ENCODE measurements at places on chromosomes 5 and 9.

DNA sequence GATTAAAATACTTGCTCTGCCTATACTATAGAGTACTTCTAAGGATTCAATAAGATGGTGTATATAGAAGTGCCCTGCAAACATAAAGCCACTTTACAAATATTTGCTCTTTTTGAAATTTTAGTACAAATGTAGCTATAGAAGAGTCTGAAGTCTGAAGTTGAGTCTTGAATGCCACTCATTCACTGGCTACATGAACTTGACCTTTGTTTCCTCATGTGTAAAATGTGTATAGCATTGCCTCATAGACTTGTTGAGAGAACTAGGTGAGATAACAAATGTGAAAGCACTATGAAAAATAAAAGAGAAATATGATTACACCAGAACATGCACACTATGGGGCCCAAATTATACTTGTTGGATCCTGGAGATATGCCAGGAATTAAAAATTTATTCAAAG, 244.7 kb downstream of the SEC61B start:
- DNase-seq: no peak

GRCh38 chr5:137492331-137492730, 6.8 kb downstream of the SPOCK1 start:
- no peak for DNase-seq

GRCh38 chr5:8329773-8330172, 460.8 kb downstream of the MTRR start:
- no peak for DNase-seq

GRCh38 chr9:129936222-129936621, 101.0 kb downstream of the USP20 start:
- DNase-seq: no peak

- no peak for DNase-seq
These were observed 2.0 kb upstream of the GARNL3 start for GRCh38 chr9:127262602-127263001.

- DNase-seq: no peak
These were observed 206.0 kb downstream of the PCSK1 start for GRCh38 chr5:96226941-96227552.

Measured in KG1 (cell line).